ENCODE measurements at places on chromosomes 11 and 22. TPM values are rescaled to one million over a fixed set of nuclear protein-coding genes. Genes with fewer than 3 reads are reported as not detected.

The TRIM48 gene
- total RNA-seq: not detected

DNA sequence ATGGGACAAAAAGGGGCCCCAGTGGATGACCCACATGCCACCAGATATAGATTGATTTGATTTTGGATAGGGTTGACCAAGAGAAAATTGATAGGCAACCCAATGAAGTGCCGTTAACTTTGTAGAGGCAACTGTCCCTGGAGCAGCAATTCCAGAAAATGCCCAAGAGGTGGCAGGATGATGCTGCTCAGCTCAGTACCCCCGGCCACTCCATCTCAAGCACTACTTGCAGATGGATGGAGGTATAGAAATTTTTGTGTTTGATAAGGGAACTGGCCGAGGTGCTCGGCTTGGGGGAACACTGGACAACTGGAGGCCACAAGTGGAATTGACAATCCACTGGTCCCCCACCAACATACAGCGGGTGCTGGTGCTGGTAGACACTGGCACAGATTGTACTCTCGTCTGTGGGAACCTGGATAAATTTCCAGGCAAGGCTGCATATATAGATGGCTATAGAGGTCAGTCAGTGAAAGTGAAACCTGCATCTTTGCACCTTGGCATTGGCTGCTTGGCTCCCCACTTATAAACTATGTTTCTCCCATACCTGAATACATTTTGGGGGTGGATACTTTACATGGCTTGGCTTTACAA is 86.3 kb downstream of the CCDC83 start:
- DNase-seq: no peak

- no peak for DNase-seq
Observed at GRCh38 chr11:15112131-15112541, 2.6 kb upstream of the INSC start.

- DNase-seq: no peak
Observed at GRCh38 chr11:134822897-134823296, 410.9 kb upstream of the B3GAT1 start.

DNA sequence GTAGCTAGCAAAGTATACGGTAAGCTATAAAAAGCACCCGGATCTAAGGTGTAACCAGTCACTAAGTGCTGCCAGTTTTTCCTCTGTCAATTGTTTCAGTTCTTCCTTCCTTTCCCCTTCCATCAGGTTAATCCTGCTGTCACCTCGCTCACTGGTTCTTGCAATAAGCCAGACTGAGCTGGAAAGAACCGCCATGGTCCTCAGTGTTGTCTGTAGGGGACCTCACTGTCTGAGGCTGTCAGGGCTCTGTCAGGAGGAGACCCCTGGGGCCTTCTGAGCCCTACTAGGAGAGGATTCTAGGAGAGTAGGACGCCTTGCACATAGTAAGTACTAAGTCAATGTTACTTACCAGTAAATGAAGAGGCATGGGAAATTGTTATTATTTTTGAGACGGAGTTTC is 1.4 kb upstream of the TBC1D22A start:
- no peak for DNase-seq

GRCh38 chr11:75574698-75575602 is 12.9 kb downstream of the SERPINH1 start:
- no peak for DNase-seq

DNA sequence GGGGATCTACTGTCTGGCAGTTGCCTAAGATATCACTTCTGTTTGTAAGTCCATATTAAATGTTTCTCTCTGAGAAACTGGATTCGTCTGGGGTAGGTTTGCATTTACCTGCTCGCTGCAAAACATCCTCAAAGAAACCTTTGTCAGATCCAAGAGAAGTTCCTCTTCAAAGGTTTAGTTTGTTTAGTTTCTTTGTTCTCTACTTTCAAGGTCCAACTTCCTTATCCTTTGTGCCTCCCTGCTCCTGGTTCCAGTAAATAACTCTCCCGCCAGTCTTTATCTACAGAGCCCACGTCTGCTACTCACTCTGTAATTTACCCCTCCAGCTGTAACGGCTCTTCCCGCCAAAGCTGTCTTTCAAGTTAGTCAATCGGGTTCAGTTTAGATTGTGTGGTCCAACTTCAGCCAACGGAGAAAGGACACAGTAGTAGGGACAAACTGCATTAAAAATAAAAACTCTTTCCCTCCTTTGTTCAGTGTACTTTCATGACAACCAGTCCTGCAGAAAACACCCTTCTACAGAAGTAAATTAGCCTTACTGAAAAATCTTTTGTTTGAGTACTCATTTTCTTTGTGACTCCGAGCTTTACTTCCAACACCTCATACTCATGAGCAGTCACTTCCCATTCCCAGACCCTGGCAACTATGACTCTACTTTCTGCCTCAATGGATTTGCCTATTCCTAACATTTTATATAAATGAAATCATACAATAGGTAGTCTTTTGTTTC is 41.0 kb downstream of the TMPRSS5 start:
- no peak for DNase-seq

- DNase-seq: no peak
Observed at GRCh38 chr22:37607935-37608476, 628 bp upstream of the GGA1 start.

- DNase-seq: no peak
Observed at GRCh38 chr11:119318240-119319135, 1.6 kb upstream of the MCAM start.

GRCh38 chr11:92251980-92252379 is 27.4 kb downstream of the FAT3 start:
- no peak for DNase-seq

- DNase-seq: no peak
Observed at GRCh38 chr11:119991669-119992068, 146.2 kb downstream of the TRIM29 start.

DNA sequence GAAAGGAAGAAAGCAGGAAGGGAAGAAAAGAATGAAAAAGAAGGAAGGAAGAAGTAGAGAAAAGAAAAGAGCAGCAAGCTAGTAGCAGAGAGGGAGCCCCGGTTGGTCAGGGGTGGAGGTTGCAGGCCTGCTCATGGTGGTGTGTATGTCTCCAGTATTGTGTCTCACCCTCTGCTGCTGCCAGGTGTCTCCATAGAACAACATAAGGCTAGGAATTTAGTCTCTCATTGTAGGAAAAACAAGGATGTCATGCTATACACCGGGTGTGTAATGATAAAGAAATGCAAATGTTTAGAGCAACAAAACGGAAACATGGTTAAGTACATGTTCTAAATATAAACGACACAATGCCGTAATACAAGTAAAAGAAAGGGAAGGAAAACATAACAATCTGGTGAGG is 342.5 kb downstream of the NTM start:
- no peak for DNase-seq
